ENCODE measurements at places on chromosomes 2 and 18. TPM values are rescaled to one million over a fixed set of nuclear protein-coding genes. Genes with fewer than 3 reads are reported as not detected.

The AKAIN1 gene
- total RNA-seq: not detected

The KCNK3 gene
- 0.21 TPM for total RNA-seq

The PLEKHH2 gene
- 2.3 TPM for total RNA-seq

The GGCX gene
- total RNA-seq: 11.0 TPM

The SPC25 gene
- 1.3 TPM for total RNA-seq

The CNRIP1 gene
- not detected for total RNA-seq

The SPHKAP gene
- total RNA-seq: not detected

The SAG gene
- total RNA-seq: 0.21 TPM

The DHRS9 gene
- total RNA-seq: 0.42 TPM

The PTH2R gene
- total RNA-seq: 0.21 TPM

The METTL4 gene
- 9.7 TPM for total RNA-seq

The EEF1B2 gene
- total RNA-seq: 883 TPM

The COL4A4 gene
- total RNA-seq: 0.21 TPM

The NXPH2 gene
- total RNA-seq: not detected

The IL36G gene
- total RNA-seq: not detected

The PDE11A gene
- total RNA-seq: under 0.01 TPM

The ERFE gene
- 0.10 TPM for total RNA-seq

The FAM237A gene
- not detected for total RNA-seq

The MFSD6 gene
- total RNA-seq: 77.1 TPM

The STRADB gene
- total RNA-seq: 17.8 TPM

The CCDC150 gene
- total RNA-seq: 1.3 TPM

The HOXD13 gene
- total RNA-seq: not detected

The CYBRD1 gene
- total RNA-seq: 7.5 TPM

The CCDC74A gene
- total RNA-seq: 0.84 TPM

The DNAJC5G gene
- total RNA-seq: not detected

The SLC30A3 gene
- total RNA-seq: not detected
